CD14-positive monocyte (primary cell): ENCODE measurements at places on chromosomes 2 and 18. TPM values are rescaled to one million over a fixed set of nuclear protein-coding genes. Genes with fewer than 3 reads are reported as not detected.
A peak's percentile ranks its signal among the peaks of the same experiment; 100 is the strongest.

DNA sequence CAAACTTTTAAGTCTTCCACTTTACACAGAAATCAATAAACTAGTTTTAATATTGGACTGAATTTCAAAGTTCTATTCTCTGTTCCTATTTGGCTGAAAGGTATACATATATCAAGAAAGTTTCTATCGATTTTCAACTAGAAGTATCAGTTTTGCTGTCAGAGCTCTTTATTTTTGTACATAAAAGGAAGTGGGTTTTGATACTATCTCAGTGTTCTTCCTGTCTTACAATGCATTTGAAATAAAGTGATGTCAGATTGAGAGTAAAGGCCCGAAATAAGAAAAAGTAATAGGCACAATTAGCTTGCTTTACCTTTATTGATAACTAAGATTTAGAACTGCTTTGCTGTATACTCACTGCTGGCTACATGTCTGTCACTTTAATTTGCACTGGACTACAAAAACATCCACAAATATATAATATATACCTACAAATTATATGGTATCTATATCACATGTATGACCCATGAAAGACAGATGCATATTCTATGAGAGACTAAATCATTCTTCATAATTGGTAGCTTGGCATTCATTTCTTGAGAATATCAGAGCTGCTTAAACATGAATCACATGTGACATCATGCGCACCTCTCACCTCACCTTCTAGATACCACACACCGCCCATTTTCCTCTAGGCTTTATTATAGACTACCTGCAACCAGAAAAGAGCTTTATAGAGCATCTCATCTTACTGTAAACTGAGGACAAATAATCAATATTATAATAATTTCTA lies 83.6 kb downstream of the ASXL2 start:
- peaks cover 65% of the 10 kb centered on the region for H3K36me3 ChIP-seq
- H3K27ac ChIP-seq: no peak overlapping the region
- DNase-seq: no peak

DNA sequence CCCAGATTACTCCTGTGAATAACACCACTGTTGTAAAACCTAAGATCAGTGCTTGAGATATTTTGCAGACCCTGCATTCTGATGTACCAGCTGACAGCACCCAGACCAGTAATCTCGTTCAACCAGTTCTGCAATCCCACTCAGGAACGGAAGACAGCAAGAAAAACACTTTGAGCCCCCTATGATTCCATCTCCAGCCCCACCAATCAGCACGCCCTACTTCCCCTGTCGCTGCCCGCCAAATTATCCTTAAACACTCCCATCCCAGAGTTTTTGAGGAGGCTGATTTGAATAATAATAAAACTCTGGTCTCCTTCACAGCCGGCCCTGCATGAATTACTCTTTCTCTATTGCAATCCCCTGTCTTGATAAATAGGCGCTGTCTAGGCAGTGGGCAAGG lies 173.9 kb upstream of the CDH2 start:
- no peaks in the 10 kb centered on the region for H3K27me3 ChIP-seq
- DNase-seq: no peak
- no peak overlapping the region for H3K4me3 ChIP-seq
- no peak overlapping the region for H3K27ac ChIP-seq
- no peaks in the 10 kb centered on the region for H3K36me3 ChIP-seq

SERPINB3 gene
- polyA plus RNA-seq: not detected

GRCh38 chr2:240300261-240300821 lies 135.1 kb upstream of the GPC1 start:
- no peaks in the 10 kb centered on the region for H3K36me3 ChIP-seq
- no peaks in the 10 kb centered on the region for H3K4me1 ChIP-seq
- H3K27ac ChIP-seq: no peak overlapping the region
- H3K4me3 ChIP-seq: no peak overlapping the region
- no peaks in the 10 kb centered on the region for H3K27me3 ChIP-seq

DNA sequence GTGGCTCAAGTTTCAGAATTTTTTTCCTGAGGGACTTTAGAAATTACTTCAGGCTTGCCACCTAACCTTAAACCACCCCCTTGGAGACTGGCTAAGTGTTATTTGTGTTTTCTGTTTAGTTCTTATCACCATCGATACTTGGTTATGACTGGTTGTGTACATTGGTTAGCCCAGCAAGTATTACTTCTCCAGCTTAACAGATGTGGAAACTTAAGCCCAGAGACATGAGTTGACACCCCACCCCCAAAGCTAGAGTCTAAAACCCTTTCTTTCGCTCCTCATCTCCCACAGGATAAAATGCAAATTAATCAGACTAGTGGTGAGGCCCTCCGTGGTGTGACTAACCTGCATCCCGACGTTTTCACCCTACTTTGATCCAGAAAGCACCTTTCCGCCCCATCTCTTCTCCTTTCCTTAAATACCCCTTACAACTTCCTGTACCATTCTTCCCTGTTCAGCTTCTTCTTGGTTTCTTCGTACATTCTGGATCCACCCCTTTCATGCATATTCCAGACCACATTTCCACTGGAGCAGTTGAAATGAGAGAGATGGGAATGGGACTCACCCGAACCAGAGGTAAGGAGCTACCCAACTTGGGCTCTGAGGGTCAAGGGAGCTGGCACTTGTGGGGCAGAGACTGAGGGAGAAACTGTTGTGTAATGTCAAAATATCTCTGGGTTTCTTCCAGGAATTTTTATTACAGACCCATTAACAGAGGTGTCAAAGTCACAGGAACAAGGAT lies 819 bp upstream of the MAP3K2 start:
- peak; percentile 55 for DNase-seq
- peak overlapping the region; percentile 99 for H3K27ac ChIP-seq
- H3K27me3 ChIP-seq: no peaks in the 10 kb centered on the region
- H3K4me1 ChIP-seq: peaks cover 53% of the 10 kb centered on the region
- H3K4me3 ChIP-seq: peak overlapping the region; percentile 47

GRCh38 chr2:172461591-172462372 lies 34.4 kb downstream of the ITGA6 start:
- no peaks in the 10 kb centered on the region for H3K36me3 ChIP-seq
- no peak overlapping the region for H3K27ac ChIP-seq
- no peak overlapping the region for H3K4me3 ChIP-seq

GRCh38 chr2:6054161-6054671 lies 362.0 kb downstream of the SOX11 start:
- no peaks in the 10 kb centered on the region for H3K4me1 ChIP-seq
- H3K36me3 ChIP-seq: no peaks in the 10 kb centered on the region
- no peak for DNase-seq
- H3K4me3 ChIP-seq: no peak overlapping the region
- no peak overlapping the region for H3K27ac ChIP-seq

DNA sequence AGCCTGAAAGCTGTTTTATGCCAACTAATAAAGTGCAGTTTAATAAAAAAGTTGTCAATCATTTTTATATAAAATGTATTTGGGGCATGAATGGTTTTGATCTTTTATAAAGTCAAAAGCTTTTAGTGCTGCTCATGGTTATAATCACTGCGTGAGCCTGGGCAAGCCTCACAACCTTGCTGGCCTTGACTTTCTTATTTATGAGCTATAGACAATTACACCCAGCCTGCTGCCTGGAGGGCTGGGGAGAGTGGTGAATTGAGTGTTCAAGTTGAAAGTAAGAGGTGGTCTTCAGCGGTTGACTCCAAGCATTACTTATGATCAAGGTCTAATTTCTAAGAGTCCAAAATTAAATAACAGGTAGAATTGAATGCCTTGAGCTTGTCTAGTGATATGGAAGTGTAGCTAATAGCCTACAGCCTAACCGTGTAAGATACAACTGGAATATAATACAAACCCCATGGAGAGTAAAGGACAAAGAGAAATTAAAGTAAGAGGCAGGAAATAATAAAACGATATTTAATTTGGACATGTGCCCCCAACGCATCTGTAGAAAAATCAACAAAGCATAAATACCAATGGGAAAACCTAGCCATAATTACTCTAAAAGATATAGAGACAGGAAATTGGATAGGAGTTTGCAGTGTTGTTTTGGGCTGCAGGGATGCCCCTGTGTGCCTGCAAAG lies 106.0 kb upstream of the CYP1B1 start:
- no peaks in the 10 kb centered on the region for H3K27me3 ChIP-seq
- no peak overlapping the region for H3K27ac ChIP-seq
- DNase-seq: no peak
- peaks cover 68% of the 10 kb centered on the region for H3K4me1 ChIP-seq

- H3K36me3 ChIP-seq: no peaks in the 10 kb centered on the region
- no peak overlapping the region for H3K4me3 ChIP-seq
- no peak overlapping the region for H3K27ac ChIP-seq
- no peaks in the 10 kb centered on the region for H3K4me1 ChIP-seq
- peaks cover 25% of the 10 kb centered on the region for H3K27me3 ChIP-seq
Observed at GRCh38 chr2:75604484-75604883, 42.1 kb upstream of the MRPL19 start.

- no peak overlapping the region for H3K27ac ChIP-seq
- DNase-seq: no peak
- H3K36me3 ChIP-seq: no peaks in the 10 kb centered on the region
- H3K4me3 ChIP-seq: no peak overlapping the region
- no peaks in the 10 kb centered on the region for H3K27me3 ChIP-seq
- H3K4me1 ChIP-seq: peaks cover 31% of the 10 kb centered on the region
Observed at GRCh38 chr2:69798909-69799526, 30.4 kb upstream of the GMCL1 start.

DNA sequence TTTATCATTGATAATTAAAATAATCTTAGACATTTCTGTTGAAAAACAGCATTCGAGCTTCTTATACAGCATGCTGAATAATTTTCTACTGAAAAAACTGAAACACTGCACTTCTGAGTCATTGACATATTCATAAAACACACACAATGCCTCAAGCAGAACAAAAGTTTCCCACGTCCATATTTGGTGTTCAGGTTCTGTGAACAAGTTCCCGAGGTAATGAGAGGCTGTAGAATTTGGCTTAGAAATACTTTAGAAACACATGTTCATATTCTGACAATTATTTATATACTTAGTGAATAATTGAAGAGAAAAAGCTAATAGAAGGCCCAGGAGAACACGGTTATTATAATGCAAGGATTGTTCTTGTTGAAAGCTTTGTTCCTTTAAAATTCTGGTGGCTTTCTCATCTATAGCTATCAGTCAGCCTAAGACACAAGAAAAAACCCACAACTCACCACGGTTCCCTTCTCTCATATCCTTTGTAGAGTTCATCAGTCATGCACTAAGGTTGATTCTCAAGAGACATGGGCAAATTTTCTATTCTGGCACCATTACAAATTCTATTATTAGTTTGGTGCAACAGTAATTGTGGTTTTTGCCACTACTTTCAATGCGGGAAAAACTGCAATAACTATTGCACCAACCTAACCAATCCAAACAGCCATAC lies 194.4 kb downstream of the TMX3 start:
- no peaks in the 10 kb centered on the region for H3K27me3 ChIP-seq
- H3K4me1 ChIP-seq: no peaks in the 10 kb centered on the region
- H3K4me3 ChIP-seq: no peak overlapping the region
- DNase-seq: no peak
